ENCODE measurements at places on chromosomes 2 and 18.

GRCh38 chr18:55433648-55434047, 154.3 kb downstream of the TCF4 start:
- no peak for DNase-seq

- DNase-seq: no peak
Measured at GRCh38 chr2:226965376-226965775, 129.5 kb downstream of the RHBDD1 start.

- no peak for DNase-seq
Measured at GRCh38 chr2:233244818-233245217, 6.7 kb upstream of the ATG16L1 start.

DNA sequence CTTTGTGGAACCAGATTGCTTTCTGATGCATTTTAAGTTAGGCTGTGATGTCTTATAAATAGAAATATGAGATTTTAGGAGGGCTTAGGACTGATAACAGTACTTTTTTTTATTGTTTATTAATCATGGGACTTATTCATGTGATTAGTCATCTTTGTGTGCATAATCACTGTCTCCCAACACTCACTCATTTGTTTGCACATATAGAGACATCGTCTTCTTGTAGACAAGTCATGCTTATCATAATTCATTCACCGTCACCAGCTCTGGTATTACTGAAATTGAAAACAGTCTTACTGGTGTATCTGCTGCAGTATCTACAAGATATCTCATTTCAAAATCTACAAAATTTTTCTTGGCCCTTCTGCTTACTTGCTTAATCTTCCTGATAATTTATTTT, 45.8 kb downstream of the WDR7 start:
- DNase-seq: no peak

All from SHP77 (cell line).